SK-N-SH treated with all-trans-retinoic acid at 6 μM for 48 hours (cell line): ENCODE measurements at places on chromosomes 2 and 18.

- peak; percentile 33; the same call in 1 of the 3 replicates for ATAC-seq
Measured at GRCh38 chr2:109647636-109648035, 33.5 kb downstream of the SOWAHC start.

- ATAC-seq = peak; percentile 95
Measured at GRCh38 chr2:143397884-143398614, 268.8 kb downstream of the ARHGAP15 start.

- ATAC-seq = no peak
Measured at GRCh38 chr2:19146867-19147266, 211.6 kb downstream of the OSR1 start.

GRCh38 chr18:59801576-59801975 lies 98.2 kb upstream of the PMAIP1 start:
- ATAC-seq = no peak

DNA sequence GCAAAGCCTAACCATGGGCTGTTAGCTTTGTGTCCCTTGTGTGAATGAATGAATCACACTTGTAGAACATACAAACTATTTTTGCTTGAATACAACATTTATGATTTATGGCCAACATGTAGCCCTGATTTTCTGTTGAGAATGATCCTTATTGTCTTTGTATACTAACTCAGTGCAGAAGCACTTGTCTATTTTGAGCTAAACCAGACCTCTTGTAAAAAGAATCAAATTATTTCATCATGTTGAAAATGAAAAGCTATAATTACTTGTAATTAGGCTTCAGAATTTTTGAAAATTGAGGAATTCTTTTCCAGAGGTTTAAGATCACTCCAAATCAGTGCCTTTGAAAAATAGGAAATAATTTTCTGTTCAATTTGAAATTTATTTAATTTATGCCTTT lies 85.9 kb downstream of the ZNF407 start:
- ATAC-seq = peak; percentile 35; the same call in 2 of the 3 replicates

DNA sequence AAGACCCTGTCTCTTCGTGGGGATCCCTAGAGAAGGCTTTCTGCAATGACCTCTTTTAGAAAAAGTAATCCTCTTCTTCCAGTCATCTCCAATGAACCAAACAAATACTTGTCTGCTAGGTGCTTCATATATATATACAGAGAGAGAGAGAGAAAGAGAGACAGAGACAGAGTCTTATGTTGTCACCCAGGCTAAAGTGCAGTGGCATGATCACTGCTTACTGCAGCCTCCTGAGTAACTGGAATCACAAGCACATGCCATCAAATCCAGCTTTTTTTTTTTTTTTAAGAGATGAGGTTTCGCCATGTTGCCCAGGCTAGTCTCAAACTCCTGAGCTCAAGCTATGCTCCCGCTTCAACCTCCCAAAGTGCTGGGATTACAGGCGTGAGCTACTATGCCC lies 18.6 kb upstream of the PKDCC start:
- no peak for ATAC-seq

DNA sequence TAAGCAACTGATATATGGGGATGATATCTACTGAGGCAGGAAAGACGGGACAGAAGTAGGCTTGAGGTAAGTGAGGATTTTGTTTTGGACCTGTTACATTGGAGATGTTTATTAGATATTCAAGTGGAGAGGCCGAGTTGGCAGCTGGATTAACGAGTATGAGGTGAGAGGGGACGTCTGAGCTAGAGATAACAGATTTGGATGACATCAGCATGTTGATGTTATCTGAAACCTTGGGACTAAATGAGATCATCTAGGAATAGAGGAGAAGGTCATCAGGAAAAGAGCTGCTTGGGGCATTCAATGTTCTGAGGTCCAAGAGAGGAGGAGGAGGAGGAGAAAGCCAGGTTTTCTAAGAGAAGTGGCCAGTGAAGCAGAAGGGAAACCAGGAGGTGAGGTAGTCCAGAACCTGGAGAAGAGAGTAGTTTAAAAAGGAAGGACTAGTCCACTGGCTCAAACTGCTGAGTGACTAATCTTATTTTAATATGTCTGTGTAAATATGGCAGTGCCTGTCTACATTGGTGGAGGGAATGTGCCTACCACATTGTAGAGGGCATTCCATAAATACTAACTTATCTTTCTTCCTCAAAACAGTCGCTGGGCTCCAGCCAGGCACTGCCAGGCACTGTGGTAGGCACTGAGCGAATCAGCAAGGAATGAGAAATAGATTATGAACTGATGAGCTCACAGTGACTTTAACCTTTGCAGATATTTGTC lies 488.3 kb downstream of the DLGAP1 start:
- no peak; the same call in 1 of the 3 replicates for ATAC-seq

DNA sequence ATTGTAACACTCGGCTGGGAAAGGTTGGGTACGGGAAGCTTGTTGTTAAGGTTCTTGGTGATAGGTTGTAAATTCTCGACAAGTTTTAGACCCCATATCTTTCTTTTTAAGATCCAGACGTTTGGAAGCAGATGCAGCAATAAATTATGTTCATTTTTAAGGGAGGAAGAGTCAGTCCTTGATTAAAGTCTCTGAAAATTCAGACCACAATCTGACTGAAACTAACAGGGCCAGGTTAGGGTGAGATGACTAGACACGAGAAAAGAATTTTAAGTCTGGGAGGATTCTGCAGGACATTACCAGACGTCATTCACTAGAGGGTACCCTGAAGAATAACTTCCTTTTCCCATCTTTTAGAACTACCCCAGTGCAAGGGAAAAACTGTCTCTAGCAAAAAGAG lies 16.1 kb downstream of the WIPF1 start:
- ATAC-seq = no peak
